ENCODE measurements at places on chromosomes 13 and 19.

- DNase-seq: no peak
Measured at GRCh38 chr13:97976610-97977521, 23.4 kb downstream of the IPO5 start.

DNA sequence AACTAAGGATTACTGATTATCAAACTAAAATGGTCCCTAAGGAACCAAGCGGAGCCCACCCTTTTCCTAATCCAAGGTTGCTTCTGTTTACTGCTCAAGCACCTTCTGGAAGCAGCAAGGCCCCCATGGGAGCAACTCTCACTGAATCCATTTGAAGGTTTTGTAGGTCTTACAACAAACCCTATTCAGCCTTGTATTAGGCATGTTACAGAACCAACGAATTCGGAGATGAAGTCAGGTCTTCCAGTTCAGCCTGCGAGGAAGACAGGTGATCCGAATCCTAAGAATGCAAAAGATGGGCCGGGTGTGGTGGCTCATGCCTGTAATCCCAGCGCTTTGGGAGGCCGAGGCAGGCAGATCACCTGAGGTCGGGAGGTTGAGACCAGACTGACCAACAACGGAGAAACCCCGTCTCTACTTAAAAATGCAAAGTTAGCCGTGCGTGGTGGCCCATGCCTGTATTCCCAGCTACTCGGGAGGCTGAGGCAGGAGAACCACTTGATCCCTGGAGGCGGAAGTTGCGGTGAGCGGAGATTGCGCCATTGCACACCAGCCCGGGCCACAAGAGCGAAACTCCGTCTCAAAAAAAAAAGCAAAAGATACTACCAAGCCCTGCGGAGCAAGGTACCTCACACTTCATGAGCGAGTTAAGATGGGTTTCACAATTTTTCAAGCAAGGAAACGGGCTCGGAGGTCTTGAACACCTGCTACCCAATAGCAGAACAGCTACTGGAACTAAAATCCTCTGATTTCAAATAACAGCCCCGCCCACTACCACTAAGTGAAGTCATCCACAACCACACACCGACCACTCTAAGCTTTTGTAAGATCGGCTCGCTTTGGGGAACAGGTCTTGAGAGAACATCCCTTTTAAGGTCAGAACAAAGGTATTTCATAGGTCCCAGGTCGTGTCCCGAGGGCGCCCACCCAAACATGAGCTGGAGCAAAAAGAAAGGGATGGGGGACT lies 609 bp downstream of the ZAR1L start:
- DNase-seq: no peak

GRCh38 chr19:37692956-37693620 lies 26.5 kb downstream of the ZNF607 start:
- DNase-seq: no peak

GRCh38 chr13:40269086-40269485 lies 397.4 kb downstream of the FOXO1 start:
- DNase-seq: no peak

DNA sequence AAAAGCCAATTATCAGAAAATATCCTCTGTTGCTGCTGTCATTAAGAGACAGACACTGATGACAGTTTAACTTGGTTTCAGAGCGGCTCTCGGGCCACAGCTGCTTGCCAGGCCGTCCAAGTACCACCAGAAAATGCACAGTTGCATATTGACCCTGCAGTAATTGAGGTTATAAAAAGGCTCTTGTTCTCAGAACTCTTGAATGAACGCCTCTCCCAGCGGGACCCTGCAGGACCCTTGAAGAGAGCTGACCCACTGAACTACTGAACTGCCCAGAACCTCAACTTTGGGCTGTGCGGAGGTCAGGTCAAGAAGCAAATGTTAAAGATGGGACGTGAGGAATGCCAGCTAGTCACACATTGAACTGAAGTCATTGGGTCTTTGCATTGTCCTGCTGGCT lies 1559.0 kb upstream of the SLC10A2 start:
- DNase-seq: no peak

DNA sequence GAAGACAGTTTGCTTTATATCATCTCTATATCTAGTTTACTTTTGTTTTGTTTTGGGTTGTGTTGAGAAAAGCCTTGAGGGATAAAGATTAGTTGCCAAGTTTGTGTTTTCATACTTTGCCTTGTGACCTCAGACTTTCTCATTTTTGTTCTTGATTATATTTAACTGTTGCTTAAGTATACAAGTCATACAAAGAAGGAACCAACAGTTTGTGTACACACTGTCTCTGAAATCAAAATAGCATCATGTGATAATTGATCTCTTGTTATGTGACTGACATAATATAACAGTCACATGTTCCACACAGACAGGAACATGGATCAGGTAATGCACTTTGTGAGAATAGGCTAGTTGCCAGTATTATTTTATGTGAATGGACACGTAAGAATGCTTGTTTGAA lies 70.8 kb downstream of the SHISA2 start:
- no peak for DNase-seq

GRCh38 chr13:30867089-30867669 lies 38.9 kb upstream of the MEDAG start:
- DNase-seq: no peak

Data from NCI-H1417 treated with DMSO at 0.1 percent for 48 hours (cell line).